ENCODE measurements at places on chromosomes 4 and X.

GRCh38 chrX:126342859-126343258 lies 176.8 kb upstream of the DCAF12L2 start:
- DNase-seq = no peak

DNA sequence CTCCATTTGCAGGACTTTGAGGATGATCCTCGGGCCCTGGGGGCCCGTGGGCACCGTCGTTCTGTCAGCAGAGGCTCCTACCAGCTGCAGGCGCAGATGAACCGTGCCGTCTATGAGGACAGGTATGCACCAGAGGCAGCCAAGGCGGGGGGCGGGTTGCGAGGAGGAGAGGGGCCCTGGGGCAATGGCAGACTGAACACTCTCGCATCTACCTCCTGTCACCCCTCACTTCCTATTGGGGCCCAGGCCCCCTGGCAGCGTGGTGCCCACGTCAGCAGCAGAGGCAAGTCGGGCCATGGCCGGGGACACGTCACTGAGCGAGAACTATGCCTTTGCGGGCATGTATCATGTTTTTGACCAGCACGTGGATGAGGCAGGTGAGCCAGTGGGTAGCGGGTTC lies 2.0 kb downstream of the WDR13 start:
- DNase-seq = peak; percentile 57

DNA sequence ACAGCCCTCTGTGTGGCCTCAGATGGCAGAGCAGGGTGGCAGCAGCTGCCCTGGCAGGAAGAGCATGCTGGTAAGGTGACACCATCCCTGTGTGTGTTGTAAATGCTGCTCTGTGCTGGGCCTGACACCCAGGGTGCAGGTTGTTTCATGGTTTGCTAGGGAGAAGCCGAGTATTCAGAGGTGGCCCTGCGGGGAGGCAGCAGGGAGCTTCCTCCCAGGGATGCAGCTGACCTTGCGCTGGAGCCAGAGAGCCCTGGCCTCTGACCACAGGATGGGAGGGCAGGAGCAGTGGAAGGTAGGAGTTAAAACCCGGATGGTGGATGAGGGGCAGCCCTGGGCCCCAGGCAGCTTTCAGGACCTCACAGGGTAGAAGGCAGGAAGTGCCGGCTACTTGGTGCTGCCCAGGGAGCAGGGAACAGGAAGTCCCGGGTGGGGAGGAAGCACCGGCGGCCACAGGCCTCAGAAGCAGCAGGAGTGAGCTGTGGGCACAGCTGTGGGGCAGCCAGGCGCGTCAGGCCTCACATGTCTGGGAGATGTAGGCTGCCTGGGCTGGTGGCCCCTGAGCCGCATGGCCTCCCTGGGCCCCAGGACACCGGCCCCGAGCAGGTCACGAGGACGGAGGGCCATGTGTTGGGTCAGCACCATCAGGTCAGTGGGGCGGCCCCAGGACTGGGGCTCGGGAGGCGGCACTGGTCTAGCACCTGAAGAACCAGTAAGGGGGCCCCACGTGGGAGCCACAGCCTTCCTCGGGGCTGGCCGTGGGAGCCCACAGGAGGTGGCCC lies 19.1 kb downstream of the SH3BP2 start:
- DNase-seq = peak; percentile 88

DNA sequence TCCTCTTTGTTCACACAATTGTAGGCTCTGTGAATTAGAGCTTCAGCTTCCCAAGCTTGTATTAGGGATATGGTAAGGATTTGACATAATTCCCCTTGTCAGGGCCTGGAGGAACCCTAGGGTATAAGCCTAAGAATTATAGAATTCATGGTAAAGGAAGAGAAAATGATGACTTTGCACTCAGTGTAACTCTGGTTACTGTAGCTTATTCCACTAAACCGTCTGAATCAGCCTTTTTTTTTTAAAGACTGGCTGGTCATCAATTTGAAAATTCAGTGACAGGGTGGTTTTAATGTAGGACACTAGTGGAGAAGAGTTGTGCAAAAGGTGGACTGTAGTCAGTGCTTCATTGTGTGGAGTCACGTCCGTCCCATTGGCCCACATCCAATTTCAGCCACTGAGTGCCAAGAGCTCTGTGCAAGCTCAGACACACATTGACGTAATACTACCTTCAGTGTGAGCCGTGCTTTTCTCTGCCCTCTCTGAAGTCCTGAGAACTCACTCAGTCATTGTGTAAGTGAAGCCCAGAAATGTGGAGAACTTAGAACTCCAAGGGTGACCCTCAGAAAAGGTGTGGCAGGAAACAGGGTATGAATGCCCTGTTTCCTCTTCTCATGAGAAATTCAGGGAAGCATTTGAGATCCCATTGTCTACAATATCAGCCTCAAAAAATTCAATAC lies 449.8 kb downstream of the C4orf33 start:
- DNase-seq = peak; percentile 72

- DNase-seq = no peak
Measured at GRCh38 chrX:42219231-42219630, 295.9 kb upstream of the CASK start.

GRCh38 chr4:68466751-68467150 lies 19.5 kb downstream of the TMPRSS11E start:
- DNase-seq = no peak

DNA sequence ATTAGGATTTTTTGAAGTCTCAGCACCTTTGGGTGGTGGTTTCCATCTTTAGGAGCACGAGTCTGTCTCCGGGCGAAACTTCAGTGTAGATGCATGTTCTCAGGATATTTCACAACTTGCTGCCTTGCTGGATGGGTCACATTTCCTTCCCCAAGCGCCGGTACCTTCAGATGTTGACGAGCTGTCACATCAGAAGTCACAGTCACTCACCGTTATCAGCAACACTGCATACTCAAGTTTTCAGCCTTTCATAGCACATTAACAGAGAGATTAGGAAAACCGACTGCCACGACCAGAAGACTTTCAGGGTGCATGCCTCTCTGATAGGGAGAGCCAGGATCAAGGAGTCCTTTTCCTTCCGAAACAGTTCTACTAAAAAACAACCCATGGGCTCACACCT lies 77.8 kb downstream of the SHROOM2 start:
- DNase-seq = no peak
